ENCODE measurements at places on chromosomes 1 and 21.

GRCh38 chr1:164640686-164641352 is 81.8 kb downstream of the PBX1 start:
- DNase-seq, result no peak

GRCh38 chr1:168178227-168178637 is 530 bp upstream of the TIPRL start:
- no peak for DNase-seq

DNA sequence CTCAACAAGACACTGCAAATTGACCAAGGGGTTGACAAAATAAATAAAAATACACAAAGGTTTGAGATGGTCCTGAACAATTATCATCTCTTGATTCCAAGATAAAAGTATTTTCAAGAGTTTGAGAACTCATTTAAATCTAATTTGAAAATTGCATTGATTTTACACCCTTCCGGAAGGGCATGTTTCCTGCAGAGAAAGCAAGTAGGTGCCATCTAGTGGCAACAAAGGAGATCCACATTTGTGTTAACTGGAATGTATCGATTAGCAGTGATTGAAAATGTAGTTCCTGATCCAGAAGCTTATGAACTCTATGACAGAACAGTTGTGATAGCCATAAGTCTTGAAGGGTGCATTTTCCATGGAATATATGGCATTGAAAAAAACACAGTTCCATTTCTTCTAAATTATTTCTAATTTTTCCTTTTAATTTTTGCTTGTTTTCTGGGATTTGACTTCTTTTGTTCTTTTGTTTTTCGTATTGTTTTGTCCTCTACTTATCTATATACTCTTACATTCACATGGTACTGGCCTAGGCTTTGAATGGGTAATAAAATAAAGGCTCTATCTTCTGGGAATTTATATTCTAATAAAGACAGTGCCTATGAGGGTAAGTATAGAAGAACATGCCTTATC is 143.7 kb downstream of the DNM3 start:
- DNase-seq, result no peak

- no peak for DNase-seq
Observed at GRCh38 chr1:90820745-90821144, 103.6 kb upstream of the BARHL2 start.

DNA sequence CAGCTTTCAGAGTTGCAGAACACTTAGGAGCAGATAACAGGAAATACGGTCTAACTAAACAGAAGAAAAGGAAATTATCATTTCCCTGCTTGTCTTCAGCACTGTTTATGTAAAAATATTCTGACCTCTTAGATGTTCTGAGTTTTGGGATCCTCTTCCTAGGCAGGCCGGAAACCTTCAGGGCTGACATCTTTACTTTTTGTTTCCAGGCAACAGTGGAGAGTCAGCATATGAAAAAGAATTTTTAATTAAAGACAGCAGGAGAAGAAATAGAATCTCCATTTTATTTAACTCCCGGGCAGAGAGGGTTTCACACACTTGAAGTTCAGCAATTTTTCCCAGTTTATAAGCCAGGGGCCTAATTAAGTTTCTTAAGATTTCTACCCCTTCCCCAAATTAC is 5.1 kb upstream of the RIPPLY3 start:
- DNase-seq, result no peak
